ENCODE measurements at places on chromosomes 4 and X. TPM values are rescaled to one million over a fixed set of nuclear protein-coding genes. Genes with fewer than 3 reads are reported as not detected.

ATP1B4 gene
- total RNA-seq = not detected

ENOPH1 gene
- 61.1 TPM for total RNA-seq

GUCY2F gene
- not detected for total RNA-seq

PCSK1N gene
- 4.7 TPM for total RNA-seq

PRSS12 gene
- total RNA-seq = not detected
